DND-41 (cell line): ENCODE measurements at places on chromosomes 6 and 20.

- no peaks in the 10 kb centered on the region for H3K4me1 ChIP-seq
- no peak overlapping the region for H3K4me3 ChIP-seq
- H3K27ac ChIP-seq: no peak overlapping the region
- H3K27me3 ChIP-seq: no peaks in the 10 kb centered on the region
- no peak for DNase-seq
These were observed 46.9 kb upstream of the LOC128125822 start for GRCh38 chr6:63525186-63525878.

GRCh38 chr6:154292066-154292465, 64.5 kb downstream of the IPCEF1 start:
- H3K27ac ChIP-seq: no peak overlapping the region
- H3K4me3 ChIP-seq: no peak overlapping the region
- H3K4me1 ChIP-seq: no peaks in the 10 kb centered on the region
- no peaks in the 10 kb centered on the region for H3K27me3 ChIP-seq
- H3K36me3 ChIP-seq: no peaks in the 10 kb centered on the region

DNA sequence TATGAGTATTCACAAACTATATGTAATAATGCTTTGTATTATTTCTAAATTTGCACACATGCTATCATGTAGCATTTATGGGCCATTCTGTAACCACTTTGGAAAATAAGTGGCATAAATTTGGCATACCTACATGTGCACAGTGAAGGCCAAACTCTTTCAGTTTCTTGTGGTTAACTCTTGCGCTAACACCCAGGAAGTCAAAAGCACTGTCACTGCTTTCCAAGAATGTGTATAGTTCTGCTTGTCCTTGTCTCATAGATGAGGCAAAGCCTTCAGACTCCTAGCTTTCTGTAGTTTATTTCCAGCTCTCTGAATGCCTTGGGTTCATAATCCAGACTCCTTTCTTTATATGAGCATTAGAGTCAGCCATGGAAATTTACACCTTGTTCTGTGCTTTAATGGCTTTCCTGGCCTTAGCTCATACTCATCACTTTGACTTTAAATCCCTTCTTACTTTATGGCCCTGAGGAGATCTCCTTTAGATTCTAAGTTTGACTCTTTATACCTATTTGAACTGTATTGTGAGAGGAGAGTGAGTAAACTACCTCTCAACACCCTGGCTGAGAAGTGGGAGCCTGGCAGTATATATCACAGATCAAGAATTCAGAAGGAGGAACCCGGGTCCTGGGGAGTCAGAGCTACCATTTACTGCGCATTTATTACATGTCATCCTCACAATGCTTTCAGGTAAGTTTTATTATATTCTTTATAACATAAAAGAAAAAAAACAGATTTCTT, 949 bp upstream of the SLC17A3 start:
- H3K4me1 ChIP-seq: peaks cover 4% of the 10 kb centered on the region; the same call in 1 of the 2 replicates
- H3K4me3 ChIP-seq: no peak overlapping the region
- no peaks in the 10 kb centered on the region for H3K36me3 ChIP-seq
- no peak overlapping the region for H3K27ac ChIP-seq

GRCh38 chr6:164099269-164099865, 684.8 kb downstream of the QKI start:
- no peaks in the 10 kb centered on the region for H3K4me1 ChIP-seq
- H3K27ac ChIP-seq: no peak overlapping the region
- no peak overlapping the region for H3K4me3 ChIP-seq
- no peak for DNase-seq
- no peaks in the 10 kb centered on the region for H3K36me3 ChIP-seq

- H3K4me1 ChIP-seq: no peaks in the 10 kb centered on the region
- no peaks in the 10 kb centered on the region for H3K27me3 ChIP-seq
- no peaks in the 10 kb centered on the region for H3K36me3 ChIP-seq
- no peak for DNase-seq
These were observed 60.7 kb downstream of the GRIK2 start for GRCh38 chr6:101454106-101454676.

DNA sequence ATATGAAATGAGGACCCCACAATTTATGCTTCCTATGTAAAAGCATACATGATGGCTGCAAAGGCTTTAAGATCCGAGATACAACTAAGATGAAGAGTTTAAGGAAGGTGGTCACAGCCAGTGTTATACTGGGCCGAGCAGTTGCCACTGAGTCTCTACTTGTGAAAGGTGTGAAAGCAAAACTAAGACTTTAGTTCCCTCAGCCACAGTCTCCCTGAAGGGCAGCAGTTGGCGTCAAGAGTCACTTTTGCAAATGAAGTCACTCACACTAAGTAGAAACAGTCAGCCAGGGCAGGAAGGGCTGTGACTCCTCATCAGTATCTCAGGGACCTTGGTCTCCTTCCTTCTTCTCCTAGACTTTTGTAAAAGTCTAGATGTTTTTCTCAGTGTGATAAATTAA, 191.6 kb upstream of the MCHR2 start:
- H3K36me3 ChIP-seq: no peaks in the 10 kb centered on the region
- no peak for DNase-seq
- H3K27me3 ChIP-seq: no peaks in the 10 kb centered on the region
- peaks cover 39% of the 10 kb centered on the region for H3K4me1 ChIP-seq
- H3K4me3 ChIP-seq: no peak overlapping the region
- H3K27ac ChIP-seq: peak overlapping the region; percentile 33; the same call in 1 of the 2 replicates

- H3K4me3 ChIP-seq: no peak overlapping the region
- H3K27me3 ChIP-seq: no peaks in the 10 kb centered on the region
- H3K27ac ChIP-seq: no peak overlapping the region
- H3K36me3 ChIP-seq: no peaks in the 10 kb centered on the region
- H3K4me1 ChIP-seq: no peaks in the 10 kb centered on the region
These were observed 9.8 kb downstream of the CHRNA4 start for GRCh38 chr20:63351326-63351700.

- no peak overlapping the region for H3K4me3 ChIP-seq
- H3K36me3 ChIP-seq: peaks cover 28% of the 10 kb centered on the region
- no peak overlapping the region for H3K27ac ChIP-seq
- peaks cover 12% of the 10 kb centered on the region for H3K4me1 ChIP-seq
- DNase-seq: no peak
These were observed 8.3 kb downstream of the CHMP4B start for GRCh38 chr20:33819456-33819855.

- no peaks in the 10 kb centered on the region for H3K4me1 ChIP-seq
- DNase-seq: no peak
- H3K36me3 ChIP-seq: no peaks in the 10 kb centered on the region
These were observed 903.4 kb upstream of the FLRT3 start for GRCh38 chr20:15240801-15241200.

GRCh38 chr6:22026164-22026678, 270.6 kb downstream of the PRL start:
- DNase-seq: peak; percentile 19
- H3K27me3 ChIP-seq: no peaks in the 10 kb centered on the region
- peaks cover 23% of the 10 kb centered on the region for H3K36me3 ChIP-seq

DNA sequence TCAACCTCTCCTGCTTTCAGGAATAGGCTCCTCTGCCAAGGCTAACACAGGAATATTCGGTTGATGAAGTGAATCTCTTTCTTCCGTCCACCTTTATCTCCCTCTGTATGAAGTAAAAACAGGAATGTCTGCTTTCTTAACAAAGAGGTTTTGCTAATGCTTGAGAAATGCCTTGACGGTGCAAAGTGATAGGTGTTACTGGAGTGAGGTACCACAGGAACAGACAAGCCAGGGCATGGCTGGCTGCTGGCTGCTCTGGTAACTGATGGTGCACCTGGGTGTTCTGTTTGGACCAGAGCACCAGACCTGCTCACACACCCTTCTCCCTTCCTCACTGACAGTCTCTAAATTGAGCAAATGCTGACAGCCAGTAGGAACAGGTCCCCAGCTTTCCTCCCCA, 174.0 kb upstream of the FBXL4 start:
- no peak overlapping the region for H3K4me3 ChIP-seq
- no peaks in the 10 kb centered on the region for H3K4me1 ChIP-seq
- no peak for DNase-seq
- no peak overlapping the region for H3K27ac ChIP-seq
- H3K27me3 ChIP-seq: peaks cover 3% of the 10 kb centered on the region

- H3K27me3 ChIP-seq: no peaks in the 10 kb centered on the region
- peaks cover 48% of the 10 kb centered on the region for H3K4me1 ChIP-seq
- 0 out of 2 replicates have a peak, but pooled peaks cover 3% of the 10 kb centered on the region for H3K36me3 ChIP-seq
- no peak for DNase-seq
- H3K27ac ChIP-seq: peak overlapping the region; percentile 60; the same call in 1 of the 2 replicates
These were observed 14.2 kb downstream of the SLX4IP start for GRCh38 chr20:10449270-10449669.

- DNase-seq: peak; percentile 75
- H3K4me1 ChIP-seq: peaks cover 43% of the 10 kb centered on the region
These were observed 78.7 kb upstream of the BTN3A2 start for GRCh38 chr6:26286168-26286877.

GRCh38 chr20:60266177-60266823, 308.1 kb downstream of the CDH26 start:
- peak overlapping the region; percentile 98 for H3K27ac ChIP-seq
- peaks cover 100% of the 10 kb centered on the region for H3K4me1 ChIP-seq
- no peaks in the 10 kb centered on the region for H3K27me3 ChIP-seq
- peak; percentile 98 for DNase-seq
- H3K36me3 ChIP-seq: peaks cover 60% of the 10 kb centered on the region

GRCh38 chr20:15155848-15156401, 818.5 kb upstream of the FLRT3 start:
- no peak overlapping the region for H3K27ac ChIP-seq
- no peak for DNase-seq
- no peaks in the 10 kb centered on the region for H3K36me3 ChIP-seq
- H3K27me3 ChIP-seq: no peaks in the 10 kb centered on the region
- H3K4me3 ChIP-seq: no peak overlapping the region

- no peak overlapping the region for H3K4me3 ChIP-seq
- H3K27ac ChIP-seq: no peak overlapping the region
- DNase-seq: no peak
- H3K36me3 ChIP-seq: no peaks in the 10 kb centered on the region
- H3K4me1 ChIP-seq: no peaks in the 10 kb centered on the region
These were observed 164.3 kb upstream of the MLN start for GRCh38 chr6:33967966-33968724.

DNA sequence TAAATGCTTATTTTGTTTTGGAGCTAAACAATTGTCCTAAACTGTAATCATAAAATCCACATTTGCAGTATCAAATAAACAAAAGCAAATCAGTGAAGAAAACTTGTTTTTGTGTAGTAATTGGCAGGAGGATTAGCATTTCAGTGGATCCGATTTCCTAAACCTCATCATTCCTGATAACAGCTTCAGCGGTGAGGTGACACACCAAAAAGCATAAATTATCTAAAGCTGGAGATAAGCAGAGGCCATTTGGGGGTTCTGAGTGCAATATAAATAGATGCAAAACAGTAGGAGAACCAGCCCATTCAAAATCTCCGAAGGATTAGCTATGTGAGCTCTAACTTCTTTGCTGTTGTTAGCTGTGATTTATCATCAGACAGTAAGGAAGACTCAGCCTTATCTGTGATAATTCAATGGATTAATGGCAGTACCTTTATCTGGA, 235.8 kb downstream of the EPHA7 start:
- no peak overlapping the region for H3K4me3 ChIP-seq
- DNase-seq: no peak
- no peaks in the 10 kb centered on the region for H3K4me1 ChIP-seq
- H3K27ac ChIP-seq: no peak overlapping the region
- no peaks in the 10 kb centered on the region for H3K27me3 ChIP-seq

GRCh38 chr6:139147628-139148027, 12.7 kb downstream of the HECA start:
- H3K27ac ChIP-seq: no peak overlapping the region
- H3K4me3 ChIP-seq: no peak overlapping the region
- H3K27me3 ChIP-seq: no peaks in the 10 kb centered on the region
- H3K36me3 ChIP-seq: no peaks in the 10 kb centered on the region
- no peak for DNase-seq
- peaks cover 6% of the 10 kb centered on the region; the same call in 1 of the 2 replicates for H3K4me1 ChIP-seq

- H3K27me3 ChIP-seq: no peaks in the 10 kb centered on the region
- no peak for DNase-seq
- H3K4me3 ChIP-seq: no peak overlapping the region
These were observed 14.8 kb upstream of the SF3B5 start for GRCh38 chr6:144110210-144110609.

GRCh38 chr6:17343215-17343614, 50.2 kb upstream of the CAP2 start:
- H3K4me1 ChIP-seq: no peaks in the 10 kb centered on the region
- H3K36me3 ChIP-seq: no peaks in the 10 kb centered on the region
- H3K4me3 ChIP-seq: no peak overlapping the region

DNA sequence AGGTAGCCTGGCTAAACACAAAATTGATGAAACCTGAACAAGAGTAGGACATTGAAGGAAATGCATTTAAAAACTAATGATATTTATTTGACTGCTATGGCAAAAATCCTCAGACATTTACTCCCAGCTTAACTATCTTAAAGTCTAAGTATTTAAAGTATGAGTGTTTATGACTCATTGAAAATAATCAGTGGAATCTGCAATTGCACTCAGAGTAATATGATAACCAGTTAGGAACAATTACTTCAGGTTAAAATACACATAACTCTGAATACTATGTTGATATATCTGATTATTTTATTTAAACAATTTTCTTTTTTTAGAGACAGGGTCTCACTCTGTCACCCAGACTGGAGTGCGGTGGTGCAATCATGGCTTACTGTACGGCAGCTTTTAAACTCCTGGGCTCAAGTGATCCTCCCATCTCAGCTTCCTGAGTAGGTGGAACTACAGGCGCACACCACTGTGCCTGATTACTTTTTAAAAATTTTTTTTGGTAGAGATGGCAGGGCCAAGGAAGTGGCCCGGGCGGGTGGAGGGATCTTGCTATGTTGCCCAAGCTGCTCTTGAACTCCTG, 43.9 kb downstream of the FILIP1 start:
- no peak overlapping the region for H3K27ac ChIP-seq
- DNase-seq: no peak
- no peaks in the 10 kb centered on the region for H3K36me3 ChIP-seq
- no peak overlapping the region for H3K4me3 ChIP-seq
- H3K27me3 ChIP-seq: no peaks in the 10 kb centered on the region

DNA sequence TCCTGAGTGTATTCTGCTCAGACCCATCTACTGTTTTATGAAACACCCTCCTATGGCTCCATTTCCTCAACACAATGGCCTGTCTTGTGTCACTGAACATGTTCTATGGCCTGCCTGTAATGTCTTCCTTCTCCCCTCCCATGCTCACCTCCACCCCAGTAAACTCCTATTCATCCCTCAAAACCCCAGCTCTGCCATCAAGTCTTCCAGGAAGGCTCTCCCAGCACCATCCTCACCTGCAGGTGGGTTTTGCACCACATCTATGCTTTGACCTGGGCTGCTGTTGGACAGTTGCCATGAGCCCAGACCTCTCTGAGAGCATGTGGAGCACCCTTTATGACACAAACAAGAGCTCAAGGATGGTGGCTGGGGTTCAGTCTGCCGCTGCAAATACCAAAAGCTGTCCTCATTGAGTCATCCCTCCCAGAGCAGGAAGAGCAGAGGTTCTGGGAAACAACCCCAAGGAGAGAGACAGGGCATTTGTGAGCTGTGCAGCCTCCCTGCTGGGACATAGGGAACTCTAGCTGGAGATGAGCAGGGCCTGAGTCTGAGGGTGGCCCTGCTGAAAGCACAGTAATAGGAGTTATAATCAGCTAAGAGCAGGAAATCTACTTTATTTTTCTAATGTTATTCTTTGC, 93.8 kb upstream of the CD93 start:
- peak overlapping the region; percentile 58 for H3K27ac ChIP-seq
- H3K4me1 ChIP-seq: peaks cover 25% of the 10 kb centered on the region
- no peak overlapping the region for H3K4me3 ChIP-seq
- no peak for DNase-seq
- no peaks in the 10 kb centered on the region for H3K36me3 ChIP-seq
